ENCODE measurements at places on chromosomes 2 and 18.

- DNase-seq: no peak
Measured at GRCh38 chr2:13682540-13683272, 949.8 kb upstream of the LRATD1 start.

DNA sequence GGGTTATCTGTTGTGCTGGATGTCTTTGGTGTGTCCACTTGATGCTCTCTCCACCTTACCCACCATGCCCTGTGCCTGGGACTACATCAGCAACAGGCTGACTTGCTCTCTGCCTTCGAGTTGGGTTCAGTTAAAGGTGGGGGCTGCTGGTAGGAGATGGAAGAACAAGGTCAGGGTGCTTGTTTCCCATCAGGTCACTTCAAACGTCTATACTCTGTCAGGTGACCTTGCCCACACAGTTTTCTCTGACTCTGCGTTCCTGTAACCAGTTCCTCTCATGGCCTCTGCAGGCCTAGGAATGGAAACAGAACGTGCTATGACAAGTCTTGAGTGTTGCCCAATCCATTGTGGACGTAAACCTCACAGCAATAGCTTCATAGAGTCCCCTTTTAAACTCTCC is 38.4 kb upstream of the PAPOLG start:
- no peak for DNase-seq

- no peak for DNase-seq
Measured at GRCh38 chr2:196598412-196598811, 41.1 kb upstream of the CCDC150 start.

- no peak for DNase-seq
Measured at GRCh38 chr18:76955524-76956170, 133.3 kb downstream of the ZNF236 start.
